Naive thymus-derived CD8-positive, alpha-beta T cell (primary cell): ENCODE measurements at places on chromosomes 3 and 15.

GRCh38 chr15:72786676-72787345 lies 3.3 kb upstream of the ADPGK start:
- no peak for DNase-seq

GRCh38 chr3:21777821-21778220 lies 26.8 kb upstream of the ZNF385D start:
- no peak for DNase-seq

- DNase-seq = no peak
These were observed 38.5 kb upstream of the SPTSSB start for GRCh38 chr3:161409858-161410257.

GRCh38 chr3:70120357-70120966 lies 120.9 kb downstream of the SAMMSON start:
- DNase-seq = peak; percentile 10

DNA sequence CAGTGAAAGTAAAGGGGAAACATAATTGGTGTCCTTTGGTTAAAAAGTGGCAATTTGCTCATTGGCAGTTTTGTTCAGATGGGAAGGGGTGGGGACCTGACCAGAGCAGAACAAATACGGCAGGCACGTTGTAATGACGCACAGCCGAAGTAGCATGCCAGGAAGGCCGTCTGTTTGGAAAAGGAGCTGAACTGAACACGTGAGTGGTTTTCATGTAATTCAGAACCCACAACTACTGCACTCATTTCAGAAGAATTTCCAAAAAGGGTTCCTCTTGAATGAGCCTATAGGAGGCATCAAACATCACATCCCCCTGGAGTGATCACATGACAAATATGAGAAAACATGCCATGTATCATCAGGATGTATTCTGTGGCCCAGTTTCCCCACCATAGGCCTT lies 42.9 kb upstream of the LMCD1 start:
- DNase-seq = no peak

DNA sequence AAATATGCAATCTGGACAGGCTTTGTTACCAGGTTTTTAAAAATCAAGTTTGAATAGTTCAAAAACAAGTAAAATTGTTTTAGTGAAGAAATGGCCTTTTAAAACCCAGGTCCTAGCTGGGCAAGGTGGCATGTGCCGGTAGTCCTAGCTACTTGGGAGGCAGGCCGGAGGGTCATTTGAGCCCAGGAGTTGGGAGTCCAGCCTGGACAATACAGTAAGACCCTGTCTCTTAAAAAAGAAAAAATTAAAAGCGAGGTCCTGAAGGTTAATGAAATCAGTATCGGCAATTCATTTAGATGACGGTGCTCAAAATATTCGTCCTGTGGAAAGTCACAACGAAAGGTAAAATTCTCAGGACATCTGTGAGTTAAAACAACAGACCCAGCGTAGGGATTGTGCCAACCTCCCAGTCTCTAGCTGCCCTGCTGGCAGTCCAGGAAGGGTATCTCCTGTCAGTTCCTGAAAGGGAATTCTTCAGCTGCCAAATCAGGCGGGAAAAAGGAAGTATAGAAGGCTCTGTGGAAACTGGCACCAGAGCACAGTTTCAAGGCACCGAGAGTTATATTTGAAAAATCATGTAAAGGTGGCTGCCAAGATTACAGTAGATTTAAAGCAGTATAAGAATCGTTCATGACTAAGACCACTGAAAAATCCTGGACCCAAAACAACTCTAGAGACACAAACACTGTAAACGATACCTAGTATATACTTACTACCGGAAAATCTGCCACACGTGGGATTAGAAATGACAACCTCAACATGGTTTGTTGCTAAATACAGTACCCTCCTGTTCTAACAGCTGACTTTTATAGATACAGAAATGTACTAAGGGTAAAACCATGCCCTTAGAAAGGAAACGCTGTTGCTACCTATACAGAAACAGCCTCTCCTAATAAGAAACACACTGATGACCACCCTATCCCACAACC lies 1.2 kb upstream of the ABHD17C start:
- DNase-seq = no peak
